ENCODE measurements at places on chromosomes 6 and 20.

DNA sequence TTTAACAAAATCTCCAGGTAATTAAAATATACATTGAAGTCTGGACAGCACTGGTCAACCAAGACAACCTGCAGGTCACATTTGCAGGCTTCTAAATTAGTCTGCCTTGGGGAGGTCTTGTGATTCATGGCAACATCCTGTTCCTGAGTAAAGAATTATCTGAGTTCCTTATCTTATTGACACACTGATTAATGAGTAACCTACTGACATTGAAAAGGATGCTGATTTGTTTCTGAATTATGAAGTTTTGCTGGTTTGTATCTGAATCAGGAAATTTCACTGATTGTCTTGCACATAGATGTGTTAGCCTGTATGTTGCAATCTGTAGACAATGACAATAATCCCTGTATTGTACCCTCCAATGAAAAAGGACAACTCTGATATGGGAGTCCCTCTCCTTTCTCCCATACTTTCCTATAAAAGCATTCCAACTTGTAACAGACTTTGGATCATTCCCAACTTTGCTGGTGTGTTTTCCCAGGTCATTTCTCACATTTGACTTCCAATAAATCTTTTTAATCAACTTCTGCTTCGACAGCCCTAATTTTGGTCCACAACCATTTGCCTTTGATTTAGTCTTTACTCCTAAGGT lies 80.0 kb downstream of the LAMP5 start:
- DNase-seq = no peak

- DNase-seq = no peak
These were observed 13.1 kb upstream of the NT5DC1 start for GRCh38 chr6:116087437-116088027.

DNA sequence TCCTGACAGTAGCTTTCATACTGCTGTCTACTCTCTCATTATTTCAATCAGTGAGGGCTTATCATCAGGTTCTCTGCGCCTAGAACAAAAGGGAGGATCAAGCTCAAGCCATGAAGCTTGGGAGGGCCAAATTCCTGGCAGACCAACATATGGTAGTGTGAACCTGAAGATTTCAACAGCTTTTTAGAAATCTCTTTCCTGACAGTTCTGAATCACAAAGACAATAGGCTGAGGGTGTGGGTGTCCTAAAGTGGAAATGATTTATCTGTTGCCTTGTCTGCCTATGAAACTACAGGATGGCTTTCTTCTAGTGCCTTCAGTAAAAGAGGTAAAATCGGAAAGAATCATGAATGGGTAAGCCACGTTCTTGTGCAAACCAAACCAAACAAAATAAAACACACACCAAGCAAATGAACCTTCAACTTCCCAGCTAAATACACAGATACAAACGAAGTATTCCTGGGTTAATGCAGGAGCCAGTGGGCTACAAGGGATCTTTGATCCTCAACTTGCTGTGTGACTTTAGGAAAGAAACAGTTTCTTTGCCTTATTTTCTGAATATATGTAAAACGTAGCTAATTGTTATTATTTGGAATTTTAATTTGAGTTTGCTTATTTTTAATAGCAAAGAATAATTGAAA lies 2.7 kb upstream of the RHAG start:
- DNase-seq = no peak

- DNase-seq = peak; percentile 21
These were observed 54.4 kb downstream of the GOPC start for GRCh38 chr6:117547688-117548621.
